HFFc6 (cell line): ENCODE measurements at places on chromosomes 12 and 14. TPM values are rescaled to one million over a fixed set of nuclear protein-coding genes. Genes with fewer than 3 reads are reported as not detected.

DNA sequence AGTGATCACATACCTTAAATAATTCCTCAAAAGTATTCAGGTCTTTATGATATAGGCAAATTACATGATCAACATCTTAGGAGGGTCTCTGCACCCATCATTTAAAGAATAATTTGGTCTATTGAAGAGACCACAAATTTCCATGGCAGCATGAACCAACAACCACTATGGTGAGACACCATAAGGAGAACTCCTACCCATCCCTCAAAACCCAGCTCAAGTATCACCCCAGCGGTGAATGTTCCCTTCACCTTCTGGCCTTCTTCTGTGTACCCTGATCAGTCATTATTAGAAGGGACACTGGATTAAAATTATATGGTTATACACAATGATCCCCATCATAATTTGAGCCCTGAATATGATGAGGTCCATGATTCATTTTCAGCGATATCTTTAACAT, 81.5 kb downstream of the DICER1 start:
- no peak for DNase-seq

DNA sequence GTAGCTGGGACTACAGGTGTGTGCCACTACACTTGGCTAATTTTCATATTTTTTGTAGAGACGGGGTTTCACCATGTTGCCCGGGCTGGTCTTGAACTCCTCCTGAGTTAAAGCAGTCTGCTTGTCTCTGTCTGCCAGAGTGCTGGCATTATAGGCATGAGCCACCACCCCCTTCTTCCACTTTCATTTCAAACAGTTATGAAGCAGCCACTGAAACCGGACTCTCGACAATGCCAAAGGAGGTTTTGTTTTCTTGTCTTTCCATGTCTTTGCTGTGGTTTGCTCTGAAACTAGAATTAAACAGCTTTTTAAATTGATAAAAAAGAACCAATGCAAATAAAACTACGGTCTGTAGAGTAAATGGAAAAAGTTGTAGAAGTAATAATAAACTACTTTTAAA, 30.4 kb downstream of the RAP1B start:
- no peak for DNase-seq

GRCh38 chr14:52467515-52468266, 84.6 kb downstream of the TXNDC16 start:
- no peak for DNase-seq

Gene SLC8A3
- total RNA-seq, result not detected in 3 replicates

Gene RASSF3
- 17.0 to 21.4 TPM (median 17.9 TPM) in 3 replicates for total RNA-seq

Gene KRT73
- not detected in 3 replicates for total RNA-seq
